ENCODE measurements at places on chromosomes 1 and 21. TPM values are rescaled to one million over a fixed set of nuclear protein-coding genes. Genes with fewer than 3 reads are reported as not detected.

The SLC19A2 gene
- 7.4 TPM for polyA plus RNA-seq

The RHBDL2 gene
- 0.53 TPM for polyA plus RNA-seq

The RAB42 gene
- polyA plus RNA-seq: 7.1 TPM

The VASH2 gene
- 41.0 TPM for polyA plus RNA-seq

The RHD gene
- 1.0 TPM for polyA plus RNA-seq

The SPRR3 gene
- not detected for polyA plus RNA-seq

The SPATA45 gene
- not detected for polyA plus RNA-seq

The MCOLN2 gene
- 0.16 TPM for polyA plus RNA-seq

The RYR2 gene
- polyA plus RNA-seq: 2.4 TPM

The HORMAD1 gene
- 0.11 TPM for polyA plus RNA-seq

The TTC39A gene
- 3.9 TPM for polyA plus RNA-seq

The HAO2 gene
- polyA plus RNA-seq: 0.14 TPM

The SCAMP3 gene
- polyA plus RNA-seq: 44.4 TPM
